ENCODE measurements at places on chromosomes 13 and 19.

DNA sequence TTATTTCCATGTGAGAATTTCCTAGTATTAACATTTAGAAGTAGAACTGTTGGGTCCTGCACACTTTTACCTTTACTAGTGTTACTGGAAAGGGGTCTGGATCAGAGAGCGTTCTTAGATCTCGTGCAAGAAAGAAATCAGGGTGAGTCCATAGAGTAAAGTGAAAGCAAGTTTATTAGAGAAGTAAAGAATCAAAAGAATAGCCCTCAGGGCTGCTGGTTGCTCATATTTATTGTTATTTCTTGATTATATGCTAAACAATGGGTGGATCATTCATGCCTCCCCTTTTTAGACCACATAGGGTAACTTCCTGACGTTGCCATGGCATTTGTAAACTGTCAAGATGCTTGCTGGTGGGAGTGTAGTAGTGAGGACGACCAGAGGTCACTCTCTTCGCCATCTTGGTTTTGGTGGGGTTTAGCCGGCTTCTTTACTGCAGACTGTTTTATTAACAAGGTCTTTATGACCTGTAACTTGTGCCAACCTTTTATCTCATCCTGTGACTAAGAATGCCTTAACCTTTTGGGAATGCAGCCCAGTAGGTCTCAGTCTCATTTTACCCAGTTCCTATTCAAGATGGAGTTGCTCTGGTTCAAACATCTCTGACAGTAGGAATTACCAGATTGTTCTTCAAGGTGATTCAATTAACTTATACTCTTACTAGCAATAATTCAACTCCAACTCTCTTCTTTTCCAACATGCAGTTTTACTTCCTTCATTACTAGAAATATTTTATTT, 27.4 kb downstream of the NDFIP2 start:
- DNase-seq = no peak

- DNase-seq = no peak
Measured at GRCh38 chr19:31349160-31349881, at the start of gene TSHZ3. TSS of gene TSHZ3 (minus strand) at chr19:31349436. CDS start at chr19:31349219, 217 bp downstream.

DNA sequence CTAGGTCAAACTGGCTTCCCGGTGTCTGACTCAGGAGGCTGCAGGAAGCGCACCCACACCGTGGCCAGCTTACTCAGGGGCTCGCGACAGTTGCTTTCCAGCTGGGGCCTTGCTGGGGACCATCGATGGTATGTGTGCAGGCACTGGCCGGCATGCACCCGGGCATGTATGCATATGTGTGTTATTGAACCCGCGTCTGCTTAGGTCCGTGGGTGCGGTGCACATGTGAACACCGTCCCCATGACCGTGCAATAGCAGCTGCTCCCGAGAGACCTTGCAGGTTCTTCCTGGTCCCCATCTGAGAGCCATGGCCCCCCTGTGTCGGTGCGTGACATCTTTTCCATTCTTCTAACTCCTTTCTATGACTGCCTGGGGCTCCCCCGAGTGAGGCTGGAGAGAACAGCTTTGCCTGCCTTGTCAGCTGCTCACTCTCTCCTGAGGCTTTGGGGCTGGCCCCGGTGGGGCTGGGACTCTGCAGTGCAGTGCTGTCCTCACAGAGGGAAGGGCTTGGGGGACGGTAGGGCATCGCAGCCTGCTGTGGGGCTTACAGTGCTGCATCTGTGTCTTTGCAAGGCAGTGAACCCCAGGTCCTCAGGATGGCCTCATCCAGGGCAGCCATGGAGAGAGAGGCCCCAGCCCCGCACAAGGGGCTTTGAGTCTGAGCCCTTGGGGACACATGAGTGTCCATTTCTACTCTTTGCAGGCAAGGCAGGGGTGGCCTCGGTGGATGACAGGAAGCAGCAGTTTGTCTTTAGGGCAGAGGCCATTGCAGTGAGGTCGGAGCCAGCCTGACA, 65.1 kb downstream of the CHST8 start:
- no peak for DNase-seq

GRCh38 chr13:26184791-26185250, 37.3 kb downstream of the RNF6 start:
- peak; percentile 65 for DNase-seq

- no peak for DNase-seq
Measured at GRCh38 chr19:15810335-15810734, 5.1 kb downstream of the OR10H1 start.

GRCh38 chr19:47490847-47491246, 6.8 kb upstream of the KPTN start:
- DNase-seq = no peak

DNA sequence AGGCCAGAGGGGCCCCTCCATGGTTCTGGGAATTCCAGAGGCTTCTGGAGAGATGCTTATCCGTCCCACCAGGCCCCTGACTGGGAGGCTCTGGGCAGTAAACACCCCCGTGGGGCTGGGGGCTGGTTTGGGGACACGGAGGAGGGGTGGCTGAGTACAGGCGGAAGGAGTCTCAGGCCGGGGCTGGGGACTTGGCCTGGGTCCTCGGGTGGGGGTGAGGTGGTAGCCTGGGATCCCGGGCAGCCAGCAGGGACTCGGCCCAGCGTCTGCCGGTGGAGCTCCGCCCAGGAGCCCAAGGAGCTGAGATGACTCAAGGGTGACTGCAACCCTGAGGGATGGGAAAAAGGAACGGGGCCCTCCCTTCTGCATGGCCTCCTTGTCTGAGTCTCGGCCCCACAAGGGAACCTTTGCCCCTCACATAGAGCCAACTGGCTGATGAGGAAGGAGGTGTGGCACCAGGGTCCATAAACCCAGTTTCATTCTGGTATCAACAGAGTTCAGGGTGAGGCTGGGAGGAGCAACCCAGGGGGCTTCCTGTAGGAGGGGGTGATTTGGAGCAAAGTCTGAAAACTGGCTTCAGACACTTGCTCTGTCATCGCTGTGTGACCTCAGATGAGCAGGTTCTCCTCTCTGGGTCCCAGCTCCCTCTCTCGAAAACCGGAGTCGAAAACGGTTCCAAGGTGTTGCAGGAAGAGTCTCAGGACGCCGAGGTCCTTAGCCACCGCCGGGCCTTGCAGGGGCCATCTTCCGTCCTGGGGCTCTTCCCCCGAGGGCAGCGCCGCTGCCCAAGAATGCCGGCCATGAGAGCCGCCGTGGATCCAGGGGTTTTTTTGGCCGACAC, 809 bp downstream of the MISP start:
- DNase-seq = no peak

- DNase-seq = no peak
Measured at GRCh38 chr13:25371875-25372283, at the start of gene ATP8A2. TSS of gene ATP8A2 (plus strand) at chr13:25371974. CDS start at chr13:25372213, 239 bp downstream.

GRCh38 chr13:36074659-36075058, 56.5 kb downstream of the DCLK1 start:
- no peak for DNase-seq

- no peak for DNase-seq
Measured at GRCh38 chr13:60282186-60282585, 114.8 kb upstream of the TDRD3 start.

DNA sequence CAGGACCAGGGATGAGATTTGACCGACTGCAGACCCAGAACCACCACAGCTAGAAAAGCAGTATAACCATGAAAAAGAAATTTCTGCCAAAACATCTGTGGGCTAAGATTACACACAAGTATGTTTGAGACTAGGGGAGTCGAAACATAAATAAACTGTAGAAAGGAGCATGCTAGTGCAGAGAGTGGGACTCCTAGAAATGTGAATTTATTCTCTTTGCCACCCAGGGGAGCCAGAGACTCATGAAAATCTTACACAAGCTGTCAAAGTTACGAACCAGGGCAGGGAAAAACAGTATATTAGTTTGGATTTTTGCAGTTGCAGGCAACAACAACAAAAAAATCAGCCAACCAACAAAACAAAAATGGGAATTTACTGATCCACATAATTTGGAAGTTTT, 12.3 kb upstream of the HSPH1 start:
- DNase-seq = no peak

DNA sequence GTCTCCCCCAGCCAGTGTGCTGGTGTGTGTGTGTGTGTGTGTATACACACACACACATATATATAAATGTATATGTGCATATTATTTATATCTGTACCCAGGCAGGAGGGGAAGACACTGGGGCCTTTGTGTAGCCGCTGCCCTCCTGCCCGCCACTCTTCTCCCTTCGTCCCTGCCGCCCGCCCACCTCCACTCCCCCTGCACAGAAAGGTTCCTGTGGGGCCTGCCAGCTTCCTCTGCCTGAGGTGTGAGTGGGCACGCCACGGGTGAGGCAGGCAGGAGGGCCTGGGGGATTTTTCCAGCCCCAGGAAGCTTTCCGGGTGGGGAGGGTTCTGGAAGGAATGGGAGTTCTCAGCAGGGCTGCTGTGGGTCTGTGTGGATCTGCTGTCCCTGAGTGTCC, 6.9 kb downstream of the IRF2BP1 start:
- DNase-seq = no peak

GRCh38 chr19:10835089-10835753, 791 bp downstream of the TMED1 start:
- DNase-seq = no peak

- no peak for DNase-seq
Measured at GRCh38 chr13:67277581-67277980, 47.4 kb upstream of the PCDH9 start.

GRCh38 chr13:93814658-93815057, 588.1 kb downstream of the GPC6 start:
- no peak for DNase-seq

- DNase-seq = no peak
Measured at GRCh38 chr13:109922518-109922917, 136.1 kb upstream of the IRS2 start.

- DNase-seq = no peak
Measured at GRCh38 chr13:75864718-75865117, 228.6 kb downstream of the LMO7 start.

- DNase-seq = no peak
Measured at GRCh38 chr13:45325806-45326205, 15.2 kb downstream of the TPT1 start.

GRCh38 chr13:31090096-31090495, 71.6 kb downstream of the HSPH1 start:
- DNase-seq = no peak

DNA sequence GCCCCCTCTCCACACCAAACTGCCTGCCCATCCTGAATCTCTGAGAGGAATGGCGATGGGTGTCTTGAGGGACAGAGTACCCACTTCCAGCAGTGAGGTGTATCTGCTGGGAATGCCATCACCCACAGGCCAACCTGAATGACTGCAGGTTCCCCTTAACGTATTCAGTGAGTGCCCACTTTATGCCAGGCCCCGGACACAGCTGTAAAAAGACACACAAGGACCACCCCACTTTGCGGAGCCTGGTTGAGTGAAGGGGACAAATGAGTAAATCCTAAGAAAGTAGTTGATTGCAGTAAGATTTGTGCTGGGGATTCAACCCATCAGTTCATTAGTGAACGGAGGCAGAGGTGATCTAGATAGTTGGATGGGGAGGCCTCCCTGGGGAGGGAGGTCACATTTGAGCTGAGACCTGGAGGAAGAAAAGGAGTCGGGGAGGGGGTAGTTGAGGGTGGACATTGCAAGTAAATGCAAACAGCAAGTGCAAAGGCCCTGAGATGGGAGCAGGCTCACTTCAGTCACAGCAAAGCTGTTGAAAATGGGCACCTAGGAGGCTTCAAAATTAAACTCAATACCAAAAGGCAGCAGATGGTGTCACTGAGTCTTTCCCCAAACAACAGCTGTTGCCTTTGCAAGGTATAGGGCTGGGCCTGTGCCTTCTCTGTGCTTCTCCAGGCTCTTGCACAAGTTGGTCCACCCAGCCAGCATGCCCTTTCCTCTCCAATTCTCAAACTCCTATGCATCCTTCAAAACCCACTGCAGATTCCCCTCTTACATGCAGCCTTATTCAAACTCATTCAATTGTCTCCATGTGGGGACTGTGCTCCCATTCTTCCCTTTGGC, 4.3 kb downstream of the GDF15 start:
- DNase-seq = no peak

DNA sequence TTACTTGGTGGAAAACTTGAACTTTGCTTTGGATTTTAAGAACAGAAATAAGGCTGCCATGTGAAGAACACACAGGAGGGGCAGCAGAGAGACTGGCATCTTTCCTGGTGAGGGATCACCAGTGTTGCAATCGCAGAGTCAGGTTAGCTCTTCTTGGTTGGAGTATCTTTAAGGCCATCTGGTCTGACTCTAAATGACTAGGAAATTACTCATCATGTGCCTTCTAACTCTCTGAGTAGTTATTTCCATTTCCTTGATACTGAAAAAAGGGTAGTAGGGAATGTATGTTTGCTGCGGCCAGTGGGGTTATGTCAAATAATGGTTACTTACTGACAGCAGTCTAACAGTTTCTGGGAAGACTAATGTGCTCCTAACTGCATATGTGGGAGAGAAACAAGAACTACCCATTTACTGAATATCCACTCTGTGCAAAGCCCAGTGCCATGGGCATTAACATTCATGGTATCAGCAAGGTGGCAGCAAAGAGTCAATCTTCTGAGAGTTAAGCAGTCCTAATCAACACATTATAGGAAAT, 122.1 kb downstream of the COG6 start:
- no peak for DNase-seq

- DNase-seq = peak; percentile 1
Measured at GRCh38 chr19:15702534-15702930, 25.3 kb upstream of the OR10H2 start.

GRCh38 chr13:20825477-20825875, 51.7 kb upstream of the EEF1AKMT1 start:
- no peak for DNase-seq

- DNase-seq = no peak
Measured at GRCh38 chr13:109795011-109795410, 8.6 kb upstream of the IRS2 start.

GRCh38 chr13:87234981-87235380, 436.2 kb upstream of the SLITRK5 start:
- no peak for DNase-seq

- DNase-seq = no peak
Measured at GRCh38 chr19:14138576-14139265, 2.3 kb upstream of the ASF1B start.

GRCh38 chr13:78161266-78161665, 242.6 kb upstream of the EDNRB start:
- DNase-seq = no peak

DNA sequence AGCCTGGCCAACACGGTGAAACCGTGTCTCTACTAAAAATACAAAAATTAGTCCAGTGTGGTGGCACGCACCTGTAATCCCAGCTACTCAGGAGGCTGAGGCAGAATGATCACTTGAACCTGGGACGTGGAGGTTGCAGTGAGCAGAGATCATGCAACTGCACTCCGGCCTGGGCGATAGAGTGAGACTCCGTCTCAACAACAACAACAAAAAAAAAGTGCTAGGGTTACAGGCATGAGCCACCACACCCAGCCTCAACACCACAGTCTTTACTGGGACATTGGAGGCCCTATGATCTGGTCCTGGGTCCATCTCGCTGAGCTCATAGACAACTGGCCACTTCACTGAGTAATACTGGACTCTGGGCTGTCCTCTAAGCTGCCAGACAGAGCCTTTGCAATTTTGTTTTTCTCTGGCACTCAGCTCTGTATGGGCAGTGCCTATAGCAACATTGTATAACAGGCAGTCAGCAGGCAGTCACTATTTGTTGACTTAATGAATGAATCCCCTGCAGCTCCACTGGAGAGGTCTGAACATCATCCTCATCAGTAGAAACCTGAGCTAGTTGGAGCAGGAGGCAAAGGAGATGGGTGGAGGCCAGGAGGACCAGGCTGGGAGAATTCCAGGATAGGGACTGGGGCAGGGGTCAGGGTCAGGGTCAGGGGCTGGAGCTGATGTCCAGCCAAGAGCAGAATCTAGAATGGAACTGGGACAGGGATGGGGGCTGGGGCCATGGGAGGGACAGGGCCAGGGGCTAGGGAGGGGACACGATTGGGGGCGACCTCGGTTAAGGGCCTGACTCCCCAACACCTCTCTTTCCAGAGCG, 8.1 kb downstream of the BLOC1S3 start:
- DNase-seq = no peak

Measured in activated CD4-positive, alpha-beta T cell treated with anti-CD3 and anti-CD28 coated beads, Interleukin-2, amount 50 U/mL, for 24 hours (primary cell).